ENCODE measurements at places on chromosomes 6 and 20.
A peak's percentile ranks its signal among the peaks of the same experiment; 100 is the strongest.

- peak; percentile 64 for DNase-seq
These were observed 114.7 kb downstream of the ANKRD60 start for GRCh38 chr20:58113716-58114115.

- peak; percentile 91 for DNase-seq
These were observed at the start of gene HLA-DMB for GRCh38 chr6:32940656-32941213. Gene HLA-DMB, minus strand, starts transcription at chr6:32941028. Its CDS starts 221 bp downstream, at chr6:32940807.

DNA sequence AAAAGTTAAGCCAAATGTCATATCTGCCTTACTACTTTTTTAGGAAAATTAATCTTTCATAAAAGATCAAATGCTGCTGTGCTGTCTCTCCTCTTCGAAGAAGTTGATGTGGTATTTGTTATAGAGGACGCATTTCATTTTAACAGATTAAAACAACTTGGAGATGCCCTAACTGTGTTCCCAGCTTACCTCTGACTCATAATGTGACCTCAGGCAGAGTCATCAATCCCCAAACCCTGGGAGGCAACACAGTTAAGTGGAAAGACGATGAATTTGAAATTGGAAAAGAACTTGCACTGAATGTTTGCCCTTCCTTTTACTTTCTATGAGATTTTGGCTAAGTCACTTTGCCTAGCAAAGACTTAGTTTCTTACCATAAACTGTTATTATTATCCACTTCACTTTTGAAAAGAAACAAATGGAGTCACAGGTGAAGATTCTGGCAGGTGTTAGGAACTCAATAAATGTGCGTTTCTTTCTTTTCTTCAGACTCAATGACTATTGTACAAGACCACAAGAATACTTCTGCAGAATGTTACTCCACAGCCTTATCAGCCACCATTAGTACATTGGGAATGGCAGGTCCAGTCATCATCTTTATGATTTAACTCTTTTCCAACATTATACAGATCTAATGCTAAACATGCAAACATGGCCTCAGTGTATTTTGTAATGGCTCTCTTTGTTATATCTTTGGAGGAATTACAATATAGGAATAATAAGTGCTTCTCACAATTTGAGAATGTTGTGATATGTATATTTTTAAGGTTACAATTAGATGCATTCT is 102.6 kb downstream of the COL21A1 start:
- DNase-seq: no peak

DNA sequence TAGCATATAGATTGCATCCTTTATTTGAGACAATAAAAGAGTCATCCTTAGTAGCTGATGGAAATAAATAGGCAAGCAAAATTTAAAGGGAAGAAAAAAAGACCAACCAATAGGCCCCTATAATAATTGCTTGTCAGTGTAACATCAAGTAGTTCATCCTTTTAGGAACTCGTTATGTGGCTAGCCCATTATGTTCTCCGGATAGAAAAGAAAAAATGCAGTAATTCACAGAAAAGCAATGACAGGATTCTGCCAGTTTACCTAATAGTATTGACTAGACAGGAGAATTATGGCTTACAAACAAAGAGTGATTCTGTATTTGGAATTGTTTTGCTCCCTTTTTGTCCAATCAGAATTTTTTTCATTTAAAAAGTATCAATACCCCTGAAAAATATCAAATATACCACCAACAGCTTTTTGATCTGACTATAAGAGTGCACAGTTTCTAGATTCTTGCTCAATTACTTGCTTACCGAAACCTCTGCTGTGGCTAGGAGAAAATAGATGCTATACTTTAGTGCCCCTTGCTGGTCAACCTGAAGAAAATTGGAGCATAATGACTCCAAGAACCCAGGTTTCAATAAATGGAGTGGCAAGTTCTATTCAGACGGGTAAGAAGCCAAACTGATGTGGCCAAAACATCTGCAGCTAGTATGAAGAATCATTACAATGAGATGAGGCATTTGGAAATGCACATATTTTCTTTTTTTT is 91.5 kb upstream of the SASH1 start:
- peak; percentile 85 for DNase-seq

GRCh38 chr20:62353289-62354030 is 13.7 kb downstream of the LAMA5 start:
- DNase-seq: no peak

DNA sequence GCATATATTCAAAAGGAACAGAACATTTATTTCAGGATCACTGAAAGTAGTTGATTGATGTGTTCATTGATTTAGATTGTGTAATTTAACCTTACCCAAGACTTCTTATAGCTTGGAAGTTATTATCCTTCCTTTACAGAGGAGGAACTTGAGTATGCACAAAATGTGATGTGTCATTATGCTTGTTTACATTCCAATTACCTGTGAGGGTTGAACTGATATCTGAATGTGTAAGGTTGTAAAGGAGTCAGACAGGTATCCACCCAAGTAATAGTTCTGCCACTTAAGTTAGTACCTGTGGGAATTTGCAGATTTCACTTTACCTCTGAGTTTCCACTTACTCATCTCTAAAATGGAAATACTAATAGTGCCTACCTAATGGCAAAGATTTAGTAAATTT is 668.2 kb downstream of the DOK5 start:
- DNase-seq: no peak

- peak; percentile 89 for DNase-seq
These were observed 9.9 kb upstream of the BAK1 start for GRCh38 chr6:33589731-33590530.

- no peak for DNase-seq
These were observed 564.5 kb downstream of the NKAIN2 start for GRCh38 chr6:124368131-124368530.

DNA sequence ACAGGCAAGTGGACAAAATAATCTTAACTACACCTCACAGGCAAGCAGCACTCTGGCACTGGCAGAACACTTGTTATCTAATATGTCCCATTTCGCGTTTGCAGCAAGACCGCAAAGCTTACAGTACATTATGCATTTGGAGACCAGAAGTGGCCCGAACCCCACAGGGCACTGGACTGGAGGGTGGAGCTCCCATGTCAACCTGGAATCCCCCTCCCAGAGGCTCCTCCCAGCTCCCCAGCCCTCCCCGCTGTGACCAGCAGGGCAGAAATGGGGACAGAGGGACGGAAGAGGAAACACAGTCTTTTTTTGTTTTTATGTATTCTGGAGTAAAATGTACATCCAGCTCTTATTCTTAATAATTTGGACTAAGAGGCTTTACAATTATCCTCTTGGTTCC is 263.7 kb downstream of the SMOC2 start:
- no peak for DNase-seq

- no peak for DNase-seq
These were observed 142.8 kb downstream of the DLL1 start for GRCh38 chr6:170147832-170148708.

GRCh38 chr6:89590133-89590532 is 48.4 kb downstream of the LYRM2 start:
- no peak for DNase-seq

- DNase-seq: peak; percentile 79
These were observed 914 bp upstream of the RANBP9 start for GRCh38 chr6:13712599-13712898.

DNA sequence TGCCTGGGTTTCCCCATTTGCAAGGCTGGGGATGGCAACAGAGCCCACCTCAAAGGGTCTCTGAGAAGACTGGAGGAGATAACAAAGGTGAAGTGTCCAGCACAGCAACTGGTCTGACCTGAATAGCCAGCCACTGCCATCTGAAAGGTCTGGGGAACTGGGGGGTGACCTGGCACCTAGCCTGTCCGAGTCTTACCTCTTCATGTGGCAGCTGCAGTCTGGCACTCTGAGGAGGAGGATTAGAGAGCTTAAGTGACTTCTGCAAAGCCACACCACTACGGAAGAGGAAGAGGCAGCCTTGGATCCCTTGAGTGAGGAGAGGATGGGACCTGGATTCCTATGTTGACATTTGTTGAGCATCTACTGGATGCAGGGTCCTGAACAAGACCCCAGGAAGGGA is 22.2 kb downstream of the C20orf203 start:
- DNase-seq: peak; percentile 39

DNA sequence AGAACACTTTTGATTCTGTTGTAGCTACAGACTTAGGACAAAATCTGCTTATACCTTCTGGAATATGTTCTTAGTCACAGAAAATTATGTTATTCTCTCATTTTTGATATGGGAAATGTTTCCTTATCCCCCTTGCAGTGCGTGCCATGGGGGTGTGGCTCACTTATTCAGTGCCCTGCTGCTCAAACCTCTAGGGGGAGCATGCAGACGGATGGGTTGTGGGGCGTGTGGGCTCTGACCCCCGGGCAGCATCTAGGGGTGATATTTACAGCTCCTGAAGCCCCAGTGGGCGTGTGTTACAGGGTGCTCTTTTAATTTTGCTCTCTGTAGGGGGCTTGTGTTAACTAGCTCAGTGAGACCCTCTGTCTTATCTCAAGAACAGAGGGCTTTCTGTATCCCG is 61.3 kb upstream of the FERMT1 start:
- no peak for DNase-seq

DNA sequence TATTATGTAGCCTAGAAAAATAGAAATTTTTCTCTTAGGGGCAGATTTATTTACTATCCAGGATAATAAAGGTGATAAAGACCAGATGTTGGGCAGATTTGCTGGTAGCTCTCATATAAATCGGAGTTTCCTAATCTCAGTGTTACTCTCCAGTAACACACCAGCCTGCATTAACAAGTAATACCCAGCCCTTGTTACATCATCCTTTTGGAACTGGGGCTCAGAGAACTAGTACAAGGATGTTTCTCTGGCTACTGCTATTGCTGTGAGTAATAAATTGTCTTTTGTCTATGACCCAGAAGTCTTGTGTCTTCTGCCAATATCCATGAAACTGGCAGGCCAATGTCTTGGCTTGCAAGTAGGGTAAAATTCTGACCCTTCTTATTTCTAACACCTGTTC is 16.8 kb downstream of the TPD52L1 start:
- no peak for DNase-seq

GRCh38 chr20:57544838-57545564 is 15.9 kb upstream of the PCK1 start:
- DNase-seq: peak; percentile 13

DNA sequence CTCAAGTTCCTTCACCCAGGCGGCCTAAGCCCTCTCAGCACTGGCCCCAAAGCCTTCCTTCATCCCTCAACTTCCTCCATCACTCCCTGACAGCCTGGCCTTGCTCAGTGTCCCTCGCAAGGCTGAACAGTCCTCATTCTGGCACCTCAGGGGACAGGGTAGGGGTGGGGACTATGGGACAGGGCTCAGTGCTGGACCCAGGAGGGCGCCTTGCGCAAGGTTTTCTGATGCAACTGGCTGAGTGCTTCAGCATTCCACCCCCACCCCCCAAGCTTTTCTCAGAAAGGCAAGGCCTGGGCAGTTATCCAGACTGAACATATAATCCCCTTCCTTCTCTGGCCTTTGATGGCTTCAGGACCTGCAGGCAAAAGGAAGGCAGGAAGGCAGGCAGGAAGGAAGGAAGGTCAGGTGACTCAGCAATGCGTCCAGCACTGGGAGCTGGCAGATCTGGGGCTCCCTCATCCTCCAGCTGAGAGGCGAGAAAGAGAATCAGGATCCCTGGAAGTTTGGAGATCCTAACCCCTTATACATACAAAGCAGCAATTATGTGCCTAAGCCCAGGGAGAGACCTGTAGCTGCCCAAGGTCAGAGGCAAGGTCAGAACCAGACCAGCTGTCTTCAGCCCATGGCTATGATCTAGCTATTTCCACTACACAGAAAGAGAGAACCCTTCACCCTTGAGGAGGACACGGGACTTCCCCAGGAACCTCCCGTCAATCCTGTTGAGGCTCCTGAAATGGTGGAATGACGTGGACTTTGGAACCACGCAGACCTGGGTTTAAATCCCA is 8.6 kb upstream of the TRIB3 start:
- DNase-seq: peak; percentile 61

- peak; percentile 60 for DNase-seq
These were observed 11.5 kb downstream of the ADGRG6 start for GRCh38 chr6:142313284-142313683.

Measured in muscle of leg (tissue), 16 donors.